CD4-positive, alpha-beta T cell treated with Interleukin-10 for 1 hour (primary cell): ENCODE measurements at places on chromosomes 6 and 20.

GRCh38 chr6:67896476-67896875 is 738.6 kb upstream of the ADGRB3 start:
- DNase-seq: no peak

DNA sequence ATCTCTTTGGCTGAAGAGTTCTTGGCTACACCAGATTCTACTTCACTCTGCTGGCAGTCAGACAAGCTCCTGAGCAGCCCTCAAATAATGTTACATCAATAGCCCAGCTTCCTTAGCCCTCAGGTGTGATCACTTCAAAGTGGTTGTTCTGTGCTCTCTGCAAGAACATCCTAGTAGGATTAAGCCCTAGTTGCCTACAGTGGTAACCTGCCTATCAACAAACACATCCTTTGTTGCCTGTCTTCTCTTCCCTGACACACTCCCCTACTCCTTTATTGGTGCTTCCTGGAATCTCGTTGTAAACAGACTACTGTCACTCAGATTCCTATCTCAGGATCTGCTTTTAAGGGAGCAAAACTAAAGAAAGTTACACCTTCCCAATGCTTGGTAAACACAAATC is 45.1 kb upstream of the TASP1 start:
- DNase-seq: no peak

DNA sequence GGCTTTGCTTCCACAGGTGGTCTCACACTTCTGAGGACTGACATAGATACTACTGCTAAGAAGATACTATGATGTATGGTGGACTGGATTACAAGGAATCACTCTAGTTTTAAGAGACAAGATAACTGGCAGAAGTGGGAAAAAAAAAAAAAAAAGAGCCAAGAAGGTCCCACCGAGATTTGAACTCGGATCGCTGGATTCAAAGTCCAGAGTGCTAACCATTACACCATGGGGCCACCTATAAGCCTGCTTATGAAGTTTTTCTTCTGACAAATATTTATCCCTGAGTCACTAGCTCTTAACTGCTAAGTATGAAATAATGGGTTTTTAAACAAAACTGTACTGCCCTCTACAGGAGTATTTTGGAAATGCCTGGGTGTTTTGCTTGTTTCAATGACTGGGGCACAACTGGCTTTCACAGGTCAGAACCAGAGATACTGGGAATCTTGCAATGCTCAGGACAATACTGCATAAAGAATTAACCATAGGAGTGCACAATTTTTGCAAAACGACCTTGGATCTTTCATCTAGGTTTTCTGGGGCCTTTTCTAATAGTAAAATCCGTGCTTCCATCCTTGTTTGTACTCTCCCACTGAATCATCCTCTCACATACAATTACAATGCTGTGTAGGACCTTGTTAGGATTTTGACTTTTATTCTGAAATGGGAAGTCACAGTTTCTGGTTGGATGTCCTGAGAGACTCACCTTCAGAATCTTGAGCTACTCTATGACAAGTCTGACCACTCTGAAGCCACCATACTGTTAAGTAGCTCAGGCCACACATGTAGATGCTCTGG is 116.3 kb downstream of the OR2B2 start:
- peak; percentile 90 for DNase-seq

DNA sequence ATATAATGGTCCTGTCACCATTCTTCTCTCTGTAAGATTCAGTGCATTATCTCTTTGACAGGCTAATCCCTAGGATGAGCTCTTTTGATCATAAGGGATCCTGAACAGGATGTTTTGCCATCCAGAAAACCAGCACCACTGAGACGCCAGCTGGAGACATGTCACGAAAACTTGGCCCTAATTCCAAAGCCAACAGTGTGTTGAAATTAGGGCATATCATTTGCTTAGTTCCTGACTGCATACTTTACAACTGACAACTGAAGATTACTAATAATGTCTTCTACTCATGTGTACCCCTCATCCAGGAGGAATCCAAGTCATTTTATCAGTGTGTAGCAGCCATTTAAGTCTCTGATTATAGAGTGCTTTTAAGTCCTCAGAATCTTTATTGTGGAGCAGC is 243.6 kb downstream of the KCNQ5 start:
- no peak for DNase-seq

- DNase-seq: no peak
These were observed 118.8 kb downstream of the PHACTR3 start for GRCh38 chr20:59723108-59723500.

GRCh38 chr20:56903421-56903820 is 274.3 kb downstream of the TFAP2C start:
- DNase-seq: no peak

GRCh38 chr6:43699564-43700186 is 12.1 kb upstream of the MRPS18A start:
- DNase-seq: no peak

- no peak for DNase-seq
These were observed 545.8 kb upstream of the CITED2 start for GRCh38 chr6:139920027-139920775.

- no peak for DNase-seq
These were observed 342.5 kb upstream of the JARID2 start for GRCh38 chr6:14903176-14904038.

GRCh38 chr6:11251553-11252360 is 19.3 kb upstream of the NEDD9 start:
- no peak for DNase-seq

GRCh38 chr20:22626496-22626895 is 42.1 kb upstream of the FOXA2 start:
- no peak for DNase-seq

DNA sequence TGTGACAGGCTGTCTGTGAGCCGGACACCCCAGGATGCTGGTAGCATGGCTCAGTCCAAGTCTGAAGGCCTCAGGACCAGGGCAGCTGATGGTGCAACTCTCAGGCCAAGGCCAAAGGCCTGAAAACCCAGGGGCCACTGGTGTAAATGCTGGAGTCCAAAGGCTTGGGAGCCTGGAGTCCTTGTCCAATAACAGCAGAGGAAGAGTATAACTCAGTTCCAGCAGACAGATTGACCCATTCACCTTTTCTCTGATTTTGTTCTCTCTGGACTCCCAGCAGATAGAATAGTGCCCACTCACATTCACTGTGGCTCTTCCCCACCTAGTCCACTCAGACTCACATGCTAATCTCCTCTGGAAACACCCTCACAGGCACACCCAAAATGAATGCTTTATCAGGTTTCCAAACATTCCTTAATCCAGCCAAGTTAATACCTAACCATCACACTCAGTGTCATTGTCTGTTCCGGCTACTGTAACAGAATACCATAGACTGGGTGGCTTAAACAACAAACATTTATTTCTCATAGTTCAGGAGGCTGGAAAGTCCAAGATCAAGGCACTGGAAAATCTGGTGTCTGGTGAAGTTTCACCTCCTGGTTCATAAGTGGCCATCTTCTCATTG is 5.0 kb upstream of the TRAF3IP2 start:
- no peak for DNase-seq

DNA sequence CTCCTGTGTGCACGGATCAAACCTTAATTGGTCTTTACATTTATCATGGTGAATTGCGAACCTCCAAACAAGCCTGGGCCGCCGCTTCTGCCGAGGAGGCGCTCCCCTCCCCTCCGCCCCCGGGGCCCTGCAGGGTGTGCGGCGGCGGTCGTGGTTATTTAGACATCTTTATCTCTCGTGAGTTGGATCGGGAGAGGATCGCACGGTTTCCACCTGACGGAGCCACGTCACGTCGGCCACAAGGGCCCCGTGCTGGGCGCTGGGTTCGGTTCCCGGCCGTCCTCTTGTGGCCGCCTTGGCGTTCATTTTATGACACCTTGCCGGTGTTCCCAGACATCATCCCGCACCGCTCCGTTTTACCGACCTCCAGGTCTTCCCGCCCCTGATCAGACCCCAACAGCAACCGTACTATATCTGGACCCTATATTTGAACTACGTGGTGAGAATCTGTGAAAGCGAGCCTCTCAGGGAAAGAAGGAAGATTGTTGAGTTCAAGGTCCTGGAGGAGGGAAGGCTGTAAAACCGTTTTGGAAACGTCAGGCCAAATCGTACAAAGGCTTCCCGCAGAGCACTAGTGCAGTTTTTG is 1.3 kb upstream of the CNR1 start:
- no peak for DNase-seq

DNA sequence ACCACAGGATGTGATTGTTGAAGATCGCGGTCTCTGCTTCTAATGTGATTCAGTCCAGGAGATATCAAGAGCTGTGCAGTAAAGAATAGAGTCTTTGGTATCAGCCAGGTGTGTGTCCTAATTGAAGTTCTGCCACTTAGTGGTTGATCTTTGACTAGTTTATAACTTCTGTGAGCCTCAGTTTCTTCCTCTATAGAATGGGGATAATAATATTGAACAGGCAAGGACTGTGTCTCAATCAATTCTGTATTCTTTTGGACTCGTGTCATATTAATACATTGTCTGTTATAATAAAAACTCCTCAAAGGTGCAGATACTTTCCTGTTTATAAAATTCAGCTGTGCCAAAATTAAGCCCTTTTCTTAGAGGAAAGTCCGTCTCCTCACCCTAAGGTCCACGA is 23.1 kb upstream of the NCOA6 start:
- no peak for DNase-seq

GRCh38 chr20:755941-756340 is 12.4 kb downstream of the SLC52A3 start:
- DNase-seq: no peak

GRCh38 chr6:158552796-158553138 is 7.1 kb upstream of the TMEM181 start:
- no peak for DNase-seq

DNA sequence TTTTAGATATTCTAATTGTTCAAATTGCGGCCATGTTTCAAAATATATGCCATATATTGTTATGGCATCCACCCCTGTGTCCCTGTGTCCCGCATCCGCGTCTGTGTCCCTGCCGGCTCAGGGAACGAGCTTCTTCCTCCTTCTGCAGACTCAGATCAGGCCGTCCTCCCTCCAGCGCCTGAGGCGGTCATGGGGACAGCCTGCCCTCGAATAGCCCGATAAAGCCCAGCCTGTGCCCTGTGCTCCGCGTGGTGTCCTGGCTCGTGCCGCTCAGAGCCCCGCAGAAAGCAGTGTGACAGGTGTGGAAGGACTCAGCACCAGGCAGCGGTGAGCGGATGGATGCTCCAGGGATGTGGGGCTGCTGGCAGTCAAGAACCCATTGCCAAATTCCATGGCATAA is 663.4 kb upstream of the DEFB115 start:
- DNase-seq: no peak

DNA sequence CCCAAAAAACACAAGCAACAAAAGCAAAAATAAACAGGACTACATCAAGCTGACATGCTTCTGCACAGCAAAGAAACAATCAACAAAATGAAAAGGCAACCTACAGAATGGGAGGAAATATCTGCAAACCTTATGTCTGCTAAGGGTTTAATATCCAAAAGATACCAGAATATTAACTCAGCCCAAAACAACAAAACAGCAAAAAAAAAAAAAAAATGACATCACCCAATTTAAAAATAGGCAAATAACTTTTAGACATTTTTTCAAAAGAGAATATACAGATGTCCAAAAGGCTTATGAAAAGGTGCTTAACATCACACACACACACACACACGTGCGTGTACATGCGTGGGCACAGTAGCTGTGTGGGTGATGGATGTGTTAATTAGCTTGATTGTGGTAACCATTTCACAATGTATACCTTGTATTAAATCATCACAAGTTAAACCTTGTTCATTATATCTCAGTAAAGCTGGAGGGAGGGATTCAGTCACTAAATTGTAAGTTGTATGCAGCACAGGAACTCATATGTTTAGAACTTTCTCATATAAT is 52.4 kb downstream of the QKI start:
- DNase-seq: no peak

DNA sequence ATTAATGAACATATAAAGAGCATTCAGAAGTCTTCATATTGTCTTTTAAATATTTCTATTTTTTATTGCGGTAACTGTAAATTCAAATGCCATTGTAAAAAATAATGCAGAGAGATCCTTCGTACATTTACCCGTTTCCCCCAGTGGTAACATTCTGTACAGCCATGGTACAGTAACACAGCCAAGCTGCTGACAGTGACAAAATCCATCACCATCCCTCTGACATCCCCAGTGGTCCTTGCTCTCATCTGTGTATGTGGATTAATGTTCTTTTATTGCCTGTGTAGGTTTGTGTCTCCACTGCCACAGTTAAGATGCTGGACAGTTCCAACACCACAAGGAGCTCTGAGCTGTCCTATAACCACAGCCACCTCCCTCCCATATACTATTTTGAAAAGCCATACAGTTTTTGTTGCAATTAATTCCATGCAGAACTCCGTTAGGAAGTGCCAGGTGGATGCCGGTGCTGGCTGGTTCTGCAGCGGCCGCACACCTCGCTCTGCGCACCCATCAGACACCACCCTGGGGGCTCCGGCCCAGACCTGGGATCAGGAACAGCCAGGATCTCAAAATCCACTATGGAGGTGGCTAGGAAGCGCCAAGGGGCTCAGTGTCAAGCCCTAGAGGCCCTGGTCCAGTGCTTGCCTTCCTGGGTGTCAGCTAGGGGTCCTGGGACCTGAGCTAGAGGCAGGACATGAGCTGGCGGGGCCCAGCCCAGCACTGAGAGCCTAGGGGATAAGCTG is 93.1 kb upstream of the PMEPA1 start:
- no peak for DNase-seq

- peak; percentile 34 for DNase-seq
These were observed 32.9 kb upstream of the ZBTB24 start for GRCh38 chr6:109515781-109516409.

GRCh38 chr6:12116978-12117377 is 104.9 kb downstream of the HIVEP1 start:
- no peak for DNase-seq

- no peak for DNase-seq
These were observed 201.0 kb upstream of the STXBP5 start for GRCh38 chr6:147003186-147003585.

GRCh38 chr20:61909028-61909427 is 156.7 kb downstream of the TAF4 start:
- DNase-seq: no peak

- DNase-seq: no peak
These were observed 1.4 kb upstream of the KCNK5 start for GRCh38 chr6:39230654-39231035.

DNA sequence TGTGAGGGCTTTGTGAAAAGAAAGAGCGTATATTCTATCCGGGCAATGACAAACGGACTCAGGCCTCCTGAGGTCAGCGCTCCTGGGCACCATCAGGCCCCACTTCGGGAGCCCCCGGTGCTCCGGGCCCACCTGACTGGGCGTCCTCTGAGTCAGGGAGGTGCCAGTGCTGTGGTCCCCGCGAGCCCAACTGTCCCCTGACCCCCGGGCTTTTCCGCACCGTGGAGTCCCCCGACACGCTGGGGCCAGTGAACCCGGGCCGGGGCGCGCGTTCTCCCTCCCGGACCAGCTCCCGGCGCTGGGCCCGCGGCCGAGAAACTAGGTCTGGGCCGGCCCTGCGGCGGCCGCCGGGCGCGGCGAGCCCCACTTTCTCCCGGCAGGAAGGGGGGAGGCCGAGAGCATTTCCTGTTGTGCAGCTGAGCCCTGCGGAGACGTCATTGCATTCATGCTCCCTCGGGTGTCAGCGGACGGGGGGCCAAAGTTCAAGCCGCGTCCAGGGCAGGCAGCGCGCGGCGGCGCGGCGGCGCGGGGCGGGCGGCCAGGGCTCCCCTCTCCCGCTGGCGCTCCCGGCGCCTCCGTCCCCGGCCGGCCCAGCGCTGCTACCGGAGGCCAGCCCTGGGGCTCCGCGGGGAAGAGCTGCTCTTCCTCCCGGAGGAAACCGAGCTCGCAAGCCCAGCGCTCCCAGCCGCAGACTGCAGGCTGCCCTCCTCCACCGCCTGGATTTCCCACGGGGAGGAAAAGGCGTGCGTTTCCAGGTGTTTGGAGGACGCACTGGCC is 18.3 kb downstream of the HIVEP2 start:
- peak; percentile 89 for DNase-seq
